Anterior cingulate cortex (tissue), 58 donors: ENCODE measurements at places on chromosomes 7 and 10.

GRCh38 chr7:47354071-47354470 lies 227.8 kb downstream of the TNS3 start:
- DNase-seq: no peak

GRCh38 chr7:149097088-149097487 lies 6.6 kb upstream of the ZNF786 start:
- DNase-seq: no peak

GRCh38 chr10:110216240-110216639 lies 8.8 kb downstream of the MXI1 start:
- no peak for DNase-seq

DNA sequence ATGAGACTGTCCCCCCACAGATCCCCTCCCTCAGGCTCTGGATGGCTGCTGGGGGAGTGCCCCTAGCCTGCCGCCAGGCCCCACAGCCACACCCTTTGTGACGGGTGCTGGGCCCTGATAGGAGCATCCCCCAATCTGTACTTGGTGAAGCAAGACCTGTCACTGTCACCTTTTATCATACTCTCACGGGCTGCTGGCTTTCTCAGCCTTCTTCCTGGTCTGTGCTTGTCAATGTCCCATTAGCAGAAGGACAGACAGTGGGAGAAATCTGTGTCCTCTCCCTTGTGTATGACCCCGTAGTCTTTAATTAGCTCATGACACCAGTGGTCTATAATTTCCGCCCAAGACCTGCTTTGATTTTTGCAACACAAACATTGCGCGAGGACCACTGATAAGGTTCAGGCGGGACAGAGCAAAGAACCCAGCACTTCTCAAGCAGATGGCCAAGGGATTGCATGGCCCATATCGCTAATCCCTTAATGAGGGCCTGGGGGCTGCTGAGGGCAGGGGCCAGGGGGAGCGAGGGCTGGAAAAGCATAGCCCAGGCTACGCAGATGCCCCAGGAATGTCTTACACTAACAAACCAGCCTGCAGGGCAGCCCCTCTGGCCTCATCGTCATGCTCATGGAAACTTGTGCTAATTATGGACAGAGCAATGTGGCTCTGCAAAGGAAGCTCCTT lies 127.8 kb downstream of the PTPN20 start:
- DNase-seq: no peak

DNA sequence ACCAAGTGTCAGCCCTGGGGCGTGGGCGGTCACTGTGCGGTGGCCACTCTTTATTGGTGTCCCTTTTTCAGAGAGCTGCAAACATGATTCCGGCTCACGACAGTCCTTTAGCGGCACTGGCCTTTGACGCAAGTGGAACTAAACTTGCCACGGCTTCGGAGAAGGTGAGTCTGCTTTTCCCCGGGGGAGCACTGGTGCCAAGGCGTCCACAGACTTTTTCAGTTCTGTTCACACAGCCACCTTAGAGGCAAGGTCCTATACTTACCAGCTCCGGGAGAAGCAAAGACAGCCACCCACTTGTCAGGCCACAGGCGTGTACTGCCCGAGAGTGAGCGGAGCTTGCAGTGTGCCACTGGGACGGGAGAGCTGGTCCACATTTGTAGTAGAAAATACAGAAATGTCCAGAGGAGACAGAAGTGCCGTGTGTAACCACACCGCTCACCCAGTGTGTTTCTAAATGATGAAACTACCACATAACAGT lies 27.9 kb downstream of the WIPI2 start:
- DNase-seq: no peak

DNA sequence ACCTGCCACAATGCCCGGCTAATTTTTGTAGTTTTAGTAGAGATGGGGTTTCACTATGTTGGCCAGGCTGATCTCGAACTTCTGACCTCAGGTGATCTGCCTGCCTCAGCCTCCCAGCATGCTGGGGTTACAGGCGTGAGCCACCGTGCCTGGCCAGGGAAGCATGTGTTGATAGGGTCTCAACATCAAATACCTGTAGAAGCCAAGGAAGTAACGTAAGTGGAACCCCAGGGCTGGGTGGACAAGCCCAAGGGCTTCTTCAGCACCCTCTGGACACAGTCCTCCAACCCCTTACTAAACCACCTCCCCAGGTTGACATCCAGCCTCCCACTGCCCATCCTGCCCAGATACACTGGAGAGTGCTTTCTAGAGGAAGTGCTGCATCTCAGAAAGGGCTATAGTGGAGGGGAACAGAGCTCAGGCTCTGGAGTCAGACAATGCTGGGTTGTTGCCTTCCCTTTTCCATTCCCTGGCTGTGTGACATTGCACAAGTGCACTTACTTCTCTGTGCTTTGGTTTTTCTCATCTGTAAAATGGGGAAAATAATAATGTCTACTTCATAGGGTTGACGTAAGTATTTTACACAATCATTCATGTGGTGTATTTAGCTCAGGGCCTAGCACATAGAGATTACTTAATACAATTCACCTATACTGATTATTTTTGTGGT lies 73.9 kb upstream of the KAT6B start:
- DNase-seq: no peak

DNA sequence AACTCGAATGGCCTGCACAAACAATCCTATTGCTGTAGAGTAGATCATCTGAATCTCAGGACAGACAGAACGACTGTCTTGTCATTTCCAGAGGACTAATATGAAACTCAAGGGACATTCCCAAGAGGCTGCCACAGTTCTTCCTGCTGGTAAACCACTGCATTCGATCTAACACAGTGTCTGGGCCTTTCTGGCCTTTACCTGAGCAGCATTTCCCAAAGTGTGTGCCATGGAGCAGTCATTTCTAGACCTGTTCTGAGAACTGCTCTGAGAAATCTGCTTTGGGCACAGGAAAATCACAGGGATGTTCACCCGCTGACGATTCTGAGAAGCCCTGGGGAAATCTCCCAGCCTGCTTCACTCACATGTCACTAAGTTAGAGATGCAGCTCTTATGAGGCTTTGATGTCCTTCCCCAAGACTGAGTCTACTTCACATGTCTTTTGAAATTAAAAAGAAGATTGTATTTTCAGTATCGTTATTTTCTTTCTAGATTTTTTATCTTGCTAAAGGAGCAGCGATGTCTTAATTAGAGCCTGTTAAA lies 18.4 kb downstream of the GPNMB start:
- no peak for DNase-seq

DNA sequence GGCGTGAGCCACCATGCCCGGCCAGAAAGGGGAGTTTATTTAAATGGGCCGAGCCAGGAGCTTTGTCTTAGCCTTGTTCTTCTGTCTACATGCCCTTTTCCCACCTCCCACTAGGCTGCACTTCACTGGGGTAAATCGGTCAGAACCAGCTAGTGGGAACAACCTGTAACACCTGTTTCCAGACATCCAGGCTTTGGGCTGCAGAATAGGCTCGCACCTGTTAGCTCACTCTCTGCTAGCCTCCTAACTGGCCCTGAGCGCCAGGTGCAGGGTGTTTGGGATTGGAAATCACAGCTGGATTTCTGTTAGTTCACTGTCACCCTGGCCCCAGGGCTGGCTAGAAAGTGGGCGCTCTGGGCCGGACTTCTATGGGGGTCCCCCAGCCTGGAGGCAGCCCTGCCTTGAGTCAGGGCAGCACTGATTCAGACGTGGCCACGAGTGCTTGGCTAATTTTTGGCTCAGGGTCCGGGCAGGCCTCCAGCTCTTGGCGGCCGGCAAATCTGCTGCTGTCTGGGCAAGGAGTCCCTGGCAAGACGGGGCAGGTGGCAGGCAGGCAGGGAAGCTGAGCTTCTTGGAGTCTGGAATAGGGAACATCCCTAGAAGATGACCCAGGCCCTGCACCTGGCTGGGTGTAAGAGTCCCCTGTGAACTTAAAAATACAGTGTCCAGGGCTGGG lies 48.6 kb downstream of the GTF2IRD1 start:
- DNase-seq: no peak

GRCh38 chr10:86179961-86180360 lies 186.6 kb downstream of the GRID1 start:
- DNase-seq: no peak

- no peak for DNase-seq
These were observed 91.5 kb downstream of the VPS41 start for GRCh38 chr7:38817526-38817925.
